Coronary artery (tissue), 2 donors: ENCODE measurements at places on chromosomes 16 and 17.

GRCh38 chr17:39753514-39754160 lies 15.9 kb downstream of the GRB7 start:
- peak; percentile 77 for DNase-seq

- no peak for DNase-seq
Measured at GRCh38 chr17:63681530-63681929, 18.4 kb downstream of the LIMD2 start.

- no peak for DNase-seq
Measured at GRCh38 chr17:46044989-46045388, 45.9 kb downstream of the STH start.

GRCh38 chr16:48507391-48507790 lies 102.6 kb downstream of the N4BP1 start:
- DNase-seq: no peak

DNA sequence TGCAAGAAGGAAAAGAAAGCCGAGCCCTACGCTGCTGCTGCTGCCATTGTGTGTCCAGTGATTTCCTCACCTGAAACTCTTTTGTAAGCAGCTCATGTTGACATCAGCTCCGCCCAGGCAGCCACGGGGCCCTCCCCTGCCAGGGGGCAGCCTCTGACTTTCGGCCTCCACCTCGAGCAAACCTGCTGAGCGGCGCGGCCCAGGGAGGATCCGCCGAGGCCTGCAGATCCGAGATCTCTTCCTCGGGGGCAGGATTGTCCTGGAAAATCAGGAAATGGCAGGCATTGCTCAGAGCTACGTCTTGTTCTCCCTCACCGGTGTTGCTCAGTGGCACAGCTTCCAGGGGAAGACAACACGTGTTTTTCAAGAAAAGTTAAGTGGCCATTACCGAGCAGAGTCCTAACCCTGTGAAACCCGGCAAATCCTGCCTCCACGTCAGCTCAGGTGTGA lies 35.6 kb upstream of the ZNF750 start:
- DNase-seq: no peak

DNA sequence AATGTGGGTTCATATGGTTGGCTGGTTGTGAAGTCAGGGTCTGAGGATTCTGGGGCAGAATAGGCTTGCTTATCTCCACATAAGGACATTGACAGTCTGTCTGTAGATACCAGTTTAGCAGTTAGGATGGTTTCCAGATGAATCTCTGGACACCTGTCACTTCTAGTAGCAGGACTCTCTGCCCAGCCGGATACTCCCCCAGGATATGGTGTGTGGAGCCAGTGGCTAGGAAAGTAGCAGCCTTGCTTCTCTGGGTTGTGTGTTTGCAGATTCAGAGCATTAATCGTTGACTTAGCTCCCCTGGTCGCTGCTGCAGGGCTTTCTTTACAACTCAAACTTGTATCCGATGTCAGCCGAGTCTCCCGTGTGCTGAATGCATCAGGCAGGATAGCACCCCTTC lies 45.2 kb downstream of the CLEC16A start:
- no peak for DNase-seq

GRCh38 chr16:22373662-22374310 lies 633 bp downstream of the CDR2 start:
- peak; percentile 77 for DNase-seq

GRCh38 chr17:50430821-50431618 lies 5.0 kb downstream of the ACSF2 start:
- DNase-seq: no peak

DNA sequence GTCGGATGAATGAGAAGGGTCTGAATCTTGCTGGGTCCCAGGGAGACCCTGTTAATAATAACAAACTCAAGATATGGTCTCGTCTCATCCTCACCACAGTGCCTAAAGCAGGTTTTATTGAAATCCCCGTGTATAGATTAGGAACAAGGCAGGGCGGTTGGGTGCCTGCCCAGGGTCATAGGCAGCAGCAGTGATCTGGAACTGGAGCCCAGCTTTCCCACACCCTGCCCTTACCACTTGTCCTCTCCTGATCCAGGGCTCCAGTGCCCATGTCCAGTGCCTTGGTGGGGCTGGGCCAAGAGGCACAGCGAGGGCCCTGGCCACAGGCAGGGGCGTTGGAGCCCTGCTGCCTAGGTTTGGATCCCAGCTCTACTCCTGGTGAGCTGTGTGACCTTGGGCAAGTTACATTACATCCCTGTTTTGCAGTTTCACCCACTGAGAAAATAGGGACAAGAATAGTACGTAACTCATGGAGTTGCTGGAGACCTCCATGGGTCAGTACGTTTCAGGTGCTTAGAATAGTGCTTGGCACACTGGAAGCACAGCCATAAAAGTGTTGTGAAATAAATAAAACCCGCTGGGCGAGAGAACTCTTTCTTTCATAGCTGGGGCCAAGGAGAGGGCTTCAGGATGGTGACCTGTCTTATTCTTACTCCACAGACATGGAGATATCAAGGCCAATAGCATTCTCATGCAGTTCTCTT lies 13.9 kb downstream of the SOCS3 start:
- no peak for DNase-seq

GRCh38 chr17:55845385-55845784 lies 94.5 kb downstream of the PCTP start:
- peak; percentile 74 for DNase-seq

GRCh38 chr17:42270596-42270995 lies 5.6 kb downstream of the STAT5B start:
- no peak for DNase-seq

- no peak for DNase-seq
Measured at GRCh38 chr17:31549121-31549524, 157.6 kb downstream of the RAB11FIP4 start.

- no peak for DNase-seq
Measured at GRCh38 chr16:61987474-61988012, 48.7 kb downstream of the CDH8 start.

DNA sequence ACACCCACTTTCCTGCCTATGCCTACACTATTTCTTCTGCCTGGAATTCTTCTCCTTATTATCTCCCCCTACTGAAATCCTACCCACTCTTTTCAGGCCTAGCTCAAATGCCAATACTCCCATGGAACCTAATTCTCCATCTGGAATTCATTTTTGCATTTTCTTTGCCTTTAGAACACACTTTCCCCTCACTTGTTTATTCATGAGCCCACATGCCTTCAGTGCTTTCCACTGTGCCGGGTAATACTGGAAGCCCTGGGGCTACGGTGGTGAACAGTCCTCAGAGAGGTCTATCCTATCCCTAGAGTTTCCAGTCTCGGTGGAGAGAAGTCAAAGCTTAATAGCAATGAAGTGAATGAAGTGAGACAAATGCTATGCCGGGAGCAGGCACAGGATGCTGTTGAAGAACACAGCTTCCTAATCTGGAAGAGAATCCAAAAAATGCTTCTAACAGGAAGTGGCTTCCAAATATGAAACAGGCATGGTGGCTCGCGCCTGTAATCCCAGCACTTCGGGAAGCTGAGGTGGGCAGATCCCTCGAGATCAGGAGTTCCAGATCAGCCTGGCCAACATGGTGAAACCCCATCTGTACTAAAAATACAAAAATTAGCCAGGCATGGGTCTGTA lies 322.4 kb downstream of the GRIN2A start:
- DNase-seq: no peak

GRCh38 chr16:54336631-54337204 lies 50.1 kb upstream of the IRX3 start:
- DNase-seq: no peak

GRCh38 chr16:57446531-57447185 lies 527 bp downstream of the CIAPIN1 start:
- DNase-seq: no peak

- DNase-seq: no peak
Measured at GRCh38 chr17:36611345-36612072, 10.1 kb downstream of the MRM1 start.

DNA sequence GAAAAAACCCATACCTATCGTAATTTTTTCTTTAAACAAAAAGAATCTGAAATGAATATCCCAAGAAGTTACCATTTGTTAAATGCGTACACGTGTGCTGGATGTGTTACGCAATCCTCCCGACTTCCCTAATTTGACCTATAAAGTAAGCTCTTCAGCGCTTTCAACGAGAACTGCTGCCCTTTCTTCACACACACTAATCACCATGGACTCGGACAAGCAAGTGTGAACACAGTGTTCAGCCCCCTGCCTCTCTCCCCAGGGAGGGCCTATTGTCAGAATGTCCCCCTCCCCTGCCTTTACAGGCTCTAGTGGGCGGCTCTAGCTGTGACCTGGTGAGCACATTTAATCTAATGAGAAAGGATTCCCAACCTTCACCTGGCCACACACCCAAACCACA lies 216.1 kb downstream of the CEP112 start:
- DNase-seq: no peak

DNA sequence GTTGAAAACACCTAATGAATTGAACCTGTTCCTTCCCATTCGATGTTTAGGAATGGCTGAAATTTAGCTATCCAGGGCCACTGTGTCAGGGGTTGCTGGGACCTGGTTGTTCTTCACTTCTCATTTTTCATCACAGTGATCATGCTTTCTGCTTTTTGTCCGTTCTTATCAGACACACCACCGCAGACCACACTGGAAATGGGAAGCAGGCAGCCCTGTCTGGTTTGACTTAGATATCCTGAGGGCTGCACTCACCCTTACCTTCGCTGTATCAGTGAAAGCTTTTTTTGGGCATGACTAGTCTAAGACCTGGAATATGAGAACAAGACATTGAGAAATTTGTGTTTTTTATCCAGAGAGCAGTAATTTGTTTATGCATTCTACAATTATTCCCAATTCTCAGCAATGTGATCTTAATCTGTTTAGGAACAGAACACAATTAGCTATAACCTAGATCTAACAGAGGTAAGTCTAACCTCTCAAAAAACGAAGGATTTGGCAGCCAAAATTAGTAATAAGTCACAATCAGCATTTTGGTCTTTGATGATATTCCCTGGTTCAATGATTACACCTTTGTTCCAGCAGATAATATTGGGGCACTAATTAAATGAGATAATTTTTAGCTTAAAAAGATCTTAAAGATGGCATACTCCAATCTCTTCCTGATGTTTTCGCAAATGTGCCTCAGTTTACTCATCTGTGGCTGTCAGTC lies 126.0 kb upstream of the GOT2 start:
- DNase-seq: no peak

GRCh38 chr16:70745536-70746025 lies 55.4 kb downstream of the VAC14 start:
- DNase-seq: no peak

GRCh38 chr16:73067671-73068540 lies 20.0 kb upstream of the ZFHX3 start:
- peak; percentile 50 for DNase-seq

GRCh38 chr16:89924297-89924924 lies 1.3 kb downstream of the TUBB3 start:
- DNase-seq: no peak

DNA sequence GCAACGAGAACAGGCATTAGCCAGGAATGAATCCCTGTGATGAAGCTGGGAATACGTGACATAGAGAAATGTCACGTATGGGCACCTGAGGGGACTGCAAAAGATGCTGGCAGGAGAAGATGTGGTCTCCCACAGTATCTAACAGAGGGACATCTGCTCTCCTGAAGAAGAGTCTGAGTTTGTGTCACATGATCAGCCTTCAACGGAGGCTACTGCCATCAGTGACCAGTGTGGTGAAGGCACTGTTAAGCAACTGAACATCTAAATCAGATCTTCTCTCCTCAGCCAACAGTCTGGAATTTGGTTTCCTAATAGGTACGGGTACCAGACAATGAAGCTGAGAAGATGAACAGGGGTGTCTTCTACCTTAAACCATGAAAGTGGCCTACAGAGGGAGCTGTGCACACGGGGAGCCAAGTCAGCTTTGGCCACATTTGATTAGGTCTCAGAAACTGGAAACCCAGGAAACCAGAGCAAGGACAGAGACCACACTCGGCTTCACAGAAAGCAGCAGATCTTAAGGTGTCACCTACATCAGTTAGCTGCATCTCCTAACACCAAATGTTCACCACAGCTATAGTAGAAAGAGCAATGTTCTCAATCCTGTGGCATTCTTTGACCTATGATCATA lies 41.8 kb downstream of the BRD7 start:
- DNase-seq: no peak

DNA sequence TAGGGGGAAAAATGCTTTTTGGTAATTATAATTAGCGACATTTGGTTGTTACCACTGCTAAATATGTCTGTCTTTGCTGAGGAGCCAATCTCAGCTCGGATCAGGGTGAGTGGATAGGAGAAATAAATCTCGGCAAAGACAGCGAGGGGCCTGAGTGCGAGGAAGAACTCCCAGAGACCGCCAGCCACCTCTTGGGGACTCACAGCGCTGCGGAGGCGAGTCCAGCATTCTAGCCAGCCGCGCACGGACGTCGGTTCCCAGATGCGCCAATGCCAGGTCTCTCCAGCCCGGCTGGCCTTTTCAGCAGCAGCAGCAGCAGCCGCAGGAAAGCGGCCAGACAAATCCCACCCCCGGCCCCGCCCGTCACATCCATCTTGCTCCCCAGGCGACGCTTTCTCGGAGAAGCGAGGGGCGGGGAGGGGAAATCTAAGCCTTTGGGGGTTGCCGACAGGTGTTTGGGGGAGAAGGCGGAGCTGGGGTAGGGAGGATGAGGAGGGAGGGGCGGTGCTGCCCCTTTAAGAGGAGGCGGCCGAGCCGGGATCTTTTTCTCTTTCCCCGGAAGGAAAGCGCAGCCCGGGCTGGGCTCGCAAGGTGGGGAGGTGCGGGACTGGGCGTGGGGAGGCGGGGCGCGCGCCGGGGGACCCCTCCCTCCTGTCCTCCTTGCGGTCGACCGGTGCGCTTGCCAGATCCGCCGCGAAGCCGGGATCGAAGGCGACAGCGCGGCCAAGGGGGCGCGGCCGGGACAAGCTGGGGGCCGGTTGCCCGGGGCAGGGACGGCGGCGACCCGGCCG lies at the start of gene ITGA3:
Gene ITGA3 (plus strand): TSS at position 685 of the 791 bp plus-strand sequence. CDS start 330 bp downstream, outside the sequence.
- peak; percentile 92 for DNase-seq

- DNase-seq: no peak
Measured at GRCh38 chr17:40074871-40075200, 12.1 kb downstream of the THRA start.

DNA sequence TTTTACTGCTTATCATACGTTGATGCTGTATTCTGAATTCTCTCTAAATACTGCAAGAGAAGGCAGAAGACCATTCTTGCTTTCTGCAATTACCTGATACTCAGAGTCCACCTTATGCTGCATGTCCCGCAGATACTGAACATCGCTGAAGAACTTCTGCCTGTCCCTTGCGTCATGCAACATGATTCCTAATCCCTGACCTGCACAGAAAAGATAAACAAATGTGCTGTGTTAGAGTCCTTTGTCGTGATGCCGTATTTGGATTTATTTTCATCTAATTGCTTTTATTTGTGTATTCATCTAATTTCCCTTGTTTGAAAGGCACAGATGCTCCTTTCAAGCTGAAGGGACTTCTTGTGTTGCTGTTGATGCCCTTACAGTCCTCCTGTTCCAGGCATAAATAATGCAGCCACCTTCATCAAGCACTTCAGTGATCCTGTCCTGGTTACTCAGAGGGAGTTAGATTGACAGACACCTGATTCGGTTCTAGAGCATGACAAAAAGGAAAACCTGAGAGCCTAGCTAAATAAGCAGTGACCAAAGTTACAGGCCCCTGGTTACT lies 6.5 kb downstream of the MARCHF10 start:
- DNase-seq: no peak

- no peak for DNase-seq
Measured at GRCh38 chr17:73855720-73856333, 211.6 kb upstream of the SDK2 start.

GRCh38 chr17:34532281-34533065 lies 46.9 kb upstream of the TMEM132E start:
- DNase-seq: no peak
